LHCN-M2 (cell line): ENCODE measurements at places on chromosomes 12 and 14. TPM values are rescaled to one million over a fixed set of nuclear protein-coding genes. Genes with fewer than 3 reads are reported as not detected.

DNA sequence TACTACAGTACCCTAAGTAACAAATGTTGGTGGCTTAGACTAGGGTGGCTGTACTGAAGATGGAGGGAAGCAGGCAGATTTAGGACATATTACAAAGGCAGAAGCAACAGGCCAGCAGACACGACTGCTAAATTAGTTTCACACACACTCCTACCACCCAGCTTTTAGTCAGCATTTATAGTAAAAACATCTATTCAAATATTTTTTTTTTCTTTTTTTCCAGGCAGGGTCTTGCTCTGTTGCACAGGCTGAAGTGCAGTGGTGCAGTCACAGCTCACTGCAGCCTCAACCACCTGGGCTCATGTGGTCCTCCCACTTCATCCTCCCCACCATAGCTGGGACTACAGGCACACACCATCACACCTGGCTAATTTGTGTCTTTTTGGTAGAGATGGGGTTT, 72.9 kb downstream of the CDK17 start:
- no peak for DNase-seq

- no peak for DNase-seq
Observed at GRCh38 chr14:94805680-94806288, 35.9 kb upstream of the GSC start.

Gene CNOT2
- total RNA-seq = 87.0 and 88.3 TPM in 2 replicates

Gene KLRD1
- total RNA-seq = not detected in 2 replicates

Gene LRFN5
- total RNA-seq = not detected in 2 replicates

Gene CMA1
- not detected in 2 replicates for total RNA-seq

- DNase-seq = no peak
Observed at GRCh38 chr14:76498976-76499375, 123.0 kb downstream of the ESRRB start.

Gene SLC10A1
- not detected in 2 replicates for total RNA-seq

Gene DBX2
- not detected in 2 replicates for total RNA-seq

DNA sequence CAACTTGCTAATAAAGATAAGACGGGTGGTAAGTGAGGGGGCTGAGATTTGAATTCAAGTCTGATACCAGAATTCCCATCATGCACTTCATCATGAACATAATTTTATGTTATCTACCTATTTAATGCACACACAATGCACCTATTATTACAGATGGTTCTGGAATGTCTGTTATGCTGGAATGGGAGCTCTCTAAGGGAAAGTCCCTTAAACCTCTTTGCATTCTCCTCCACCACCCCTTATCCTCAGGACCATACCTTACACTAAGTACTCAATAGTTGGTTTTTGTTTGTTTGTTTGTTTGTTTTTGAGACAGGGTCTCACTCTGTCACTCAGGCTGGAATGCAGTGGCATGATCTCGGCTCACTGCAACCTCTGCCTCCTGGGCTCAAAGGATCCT, 7.0 kb upstream of the MSI1 start:
- no peak for DNase-seq

Gene ABCD4
- 21.0 and 22.0 TPM in 2 replicates for total RNA-seq

DNA sequence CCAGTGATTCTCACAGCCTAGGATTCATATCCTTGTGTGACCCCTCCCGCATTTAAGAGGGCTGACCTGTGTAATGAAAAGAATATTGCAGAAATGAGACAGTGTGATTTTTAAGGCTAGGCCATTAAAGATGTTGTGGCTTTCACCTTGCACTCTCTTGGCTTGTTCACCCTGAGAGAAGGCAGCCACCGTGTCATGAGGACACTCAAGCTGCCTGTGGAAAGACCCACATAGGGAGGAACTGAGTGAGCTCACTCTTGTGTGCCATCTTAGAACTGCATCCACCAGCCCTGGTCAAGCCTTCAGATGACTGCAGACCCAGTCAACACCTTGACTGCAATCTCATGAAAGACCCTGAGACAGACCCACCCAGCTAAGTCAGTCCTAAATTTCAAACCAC, 46.3 kb upstream of the TMPO start:
- DNase-seq = no peak

GRCh38 chr12:2826036-2826435, 8.8 kb downstream of the NRIP2 start:
- DNase-seq = no peak
